Peyer's patch (tissue), 4 donors: ENCODE measurements at places on chromosomes 4 and X. TPM values are rescaled to one million over a fixed set of nuclear protein-coding genes. Genes with fewer than 3 reads are reported as not detected.

GRCh38 chrX:19555236-19555635 lies 39.9 kb upstream of the MAP3K15 start:
- H3K27me3 ChIP-seq = no peaks in the 10 kb centered on the region
- H3K4me3 ChIP-seq = no peak overlapping the region

DNA sequence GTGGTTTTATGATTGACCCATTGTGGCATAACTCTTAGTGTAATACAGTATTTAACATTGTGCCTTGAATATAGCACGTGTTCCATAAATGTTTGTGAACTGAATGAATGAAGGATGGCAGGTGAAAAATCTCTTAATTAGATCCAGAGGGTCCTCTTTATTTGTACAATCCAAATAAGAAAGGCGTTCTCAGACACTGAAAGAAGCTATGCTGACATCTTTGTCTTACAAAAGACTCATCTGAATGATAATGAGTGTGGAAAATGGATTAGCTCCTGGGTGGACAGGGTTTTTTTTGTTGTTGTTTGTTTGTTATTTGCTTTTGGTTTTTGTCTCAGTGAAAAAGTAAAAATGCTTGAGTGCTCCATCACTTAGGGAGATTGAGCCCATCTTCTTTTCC lies 62.7 kb downstream of the NEUROG2 start:
- H3K4me1 ChIP-seq = no peaks in the 10 kb centered on the region
- H3K27ac ChIP-seq = no peak overlapping the region
- no peak for DNase-seq
- no peaks in the 10 kb centered on the region for H3K36me3 ChIP-seq
- no peaks in the 10 kb centered on the region for H3K27me3 ChIP-seq

DNA sequence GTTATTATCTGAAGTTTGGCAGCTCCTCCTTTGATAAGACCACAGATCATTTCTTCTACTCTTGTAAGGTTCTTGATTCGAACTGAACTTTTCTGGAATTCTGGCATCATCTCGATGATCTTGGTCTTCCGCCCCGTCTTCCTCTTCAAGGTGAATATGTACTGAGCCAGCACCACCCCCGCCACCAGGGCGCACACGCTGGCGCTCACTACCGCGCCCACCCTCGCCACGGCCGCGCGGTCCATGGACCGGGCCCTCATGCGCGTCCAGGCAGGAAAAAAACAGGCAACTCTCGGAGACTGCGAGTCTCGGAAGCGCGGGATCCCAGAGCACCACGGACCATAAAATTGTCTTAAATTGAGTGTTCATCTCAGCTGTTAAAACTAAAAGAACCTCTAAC lies 458.4 kb upstream of the NDST3 start:
- no peak overlapping the region for H3K4me3 ChIP-seq
- H3K36me3 ChIP-seq = no peaks in the 10 kb centered on the region
- no peak overlapping the region for H3K27ac ChIP-seq

DNA sequence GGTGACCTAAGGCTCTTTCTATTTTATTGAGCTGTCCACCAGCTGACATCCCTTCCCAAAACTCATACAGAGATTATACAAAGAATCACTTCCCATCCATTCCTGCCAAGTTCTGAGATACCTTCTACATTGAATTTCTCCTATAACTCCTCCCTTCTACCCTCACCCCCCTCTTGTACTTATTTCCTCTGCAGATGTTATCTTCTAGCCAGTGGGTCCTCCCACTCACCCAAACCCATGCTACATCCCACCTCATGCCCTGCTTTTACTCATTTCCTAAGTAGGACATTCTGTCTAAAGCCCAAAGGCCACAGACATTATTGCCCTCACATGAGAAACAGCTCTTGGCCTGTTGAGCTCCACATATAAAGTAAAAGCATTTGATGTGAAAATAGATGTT lies 28.6 kb downstream of the BMX start:
- no peaks in the 10 kb centered on the region for H3K4me1 ChIP-seq
- H3K4me3 ChIP-seq = no peak overlapping the region
- H3K27ac ChIP-seq = no peak overlapping the region
- no peak for DNase-seq

Gene LONRF3
- 10.7 TPM for total RNA-seq

Gene HTRA3
- total RNA-seq = 8.6 TPM

Gene MAGEA4
- not detected for total RNA-seq

Gene TMPRSS11D
- total RNA-seq = not detected

Gene BLOC1S4
- 20.0 TPM for total RNA-seq

- no peaks in the 10 kb centered on the region for H3K27me3 ChIP-seq
- H3K4me1 ChIP-seq = no peaks in the 10 kb centered on the region
- no peaks in the 10 kb centered on the region for H3K36me3 ChIP-seq
- DNase-seq = no peak
- H3K4me3 ChIP-seq = no peak overlapping the region
- H3K27ac ChIP-seq = no peak overlapping the region
Measured at GRCh38 chr4:165124488-165124887, 11.8 kb upstream of the TMEM192 start.

DNA sequence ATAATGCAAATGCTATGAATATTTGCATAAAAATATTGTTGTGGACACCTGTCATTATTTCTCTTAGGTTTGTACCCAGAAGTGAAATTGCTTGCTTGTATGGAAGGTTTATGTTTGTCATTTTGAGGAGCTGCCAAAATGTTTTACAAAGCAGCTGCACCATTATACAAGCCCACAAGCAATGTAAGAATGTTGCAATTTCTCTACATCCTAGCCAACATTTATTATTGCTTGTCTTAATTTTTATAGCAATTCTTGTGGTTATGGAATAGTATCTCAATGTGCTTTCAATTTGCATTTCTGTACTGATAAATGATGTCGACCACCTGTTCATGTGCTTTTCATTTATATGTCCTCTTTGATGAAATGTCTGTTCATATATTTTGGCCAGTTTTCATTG lies 18.7 kb upstream of the RBMX start:
- H3K4me1 ChIP-seq = no peaks in the 10 kb centered on the region
- no peak overlapping the region for H3K4me3 ChIP-seq
- no peaks in the 10 kb centered on the region for H3K27me3 ChIP-seq
- H3K36me3 ChIP-seq = no peaks in the 10 kb centered on the region

DNA sequence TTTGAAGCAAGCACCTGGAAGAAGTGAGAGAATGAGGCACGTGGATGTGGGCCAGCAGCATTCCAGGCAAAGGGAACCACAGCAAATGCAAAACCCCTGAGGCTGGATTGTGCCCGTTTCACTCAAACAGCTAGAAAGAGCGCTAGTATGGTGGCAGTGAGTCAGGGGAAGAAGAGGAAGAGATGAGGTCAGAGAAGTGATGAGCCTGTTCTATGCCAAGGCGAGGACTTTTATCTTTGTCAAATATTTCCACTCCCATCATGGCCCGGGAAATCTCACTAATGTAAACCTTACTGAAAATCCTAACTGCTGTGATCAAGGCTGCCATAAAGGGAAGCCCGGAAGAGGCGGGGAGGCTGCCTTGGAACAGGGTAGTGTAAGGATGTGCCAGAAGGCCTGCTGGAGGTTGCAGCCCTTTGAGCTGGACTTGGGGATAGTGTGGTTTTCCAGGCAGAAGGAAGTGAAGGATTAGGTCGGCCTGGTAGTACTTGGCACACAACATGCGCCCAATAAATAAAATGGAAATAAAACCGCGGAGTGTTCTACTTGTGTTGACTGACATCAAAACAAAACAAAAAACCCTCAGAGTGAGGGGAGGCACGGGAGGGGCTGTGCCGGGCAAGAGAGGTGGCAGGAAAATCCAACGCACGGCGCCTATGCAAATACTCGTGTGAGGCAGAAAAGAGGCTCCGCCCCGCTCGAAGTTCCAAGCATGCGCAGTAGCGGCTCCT lies 1.2 kb upstream of the CDK16 start:
- peaks cover 35% of the 10 kb centered on the region for H3K36me3 ChIP-seq
- H3K4me1 ChIP-seq = peaks cover 11% of the 10 kb centered on the region
- H3K4me3 ChIP-seq = peak overlapping the region; percentile 100
- H3K27ac ChIP-seq = peak overlapping the region; percentile 88
- no peak for DNase-seq

DNA sequence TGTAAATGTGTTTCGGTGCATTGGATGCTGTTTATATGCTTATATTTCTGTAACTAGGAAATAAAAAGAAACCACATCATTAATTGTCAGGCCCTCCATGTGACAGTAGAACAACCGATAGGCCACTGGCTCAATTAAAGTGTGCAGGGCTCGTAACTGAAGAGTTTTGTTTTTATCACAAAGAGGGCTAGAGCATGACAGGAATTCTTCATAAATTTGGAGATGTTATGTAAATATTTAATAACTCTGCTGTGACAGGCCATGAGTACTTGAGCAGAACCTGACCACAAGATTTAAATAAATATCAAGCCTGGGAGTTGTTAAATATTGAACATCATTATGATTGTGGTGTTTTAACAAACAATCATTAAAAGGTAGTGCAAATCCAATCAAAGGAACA lies 55.9 kb downstream of the MID1 start:
- H3K4me1 ChIP-seq = no peaks in the 10 kb centered on the region
- H3K4me3 ChIP-seq = no peak overlapping the region
- no peaks in the 10 kb centered on the region for H3K36me3 ChIP-seq
- H3K27ac ChIP-seq = no peak overlapping the region

GRCh38 chr4:141142423-141142822 lies 9.2 kb upstream of the RNF150 start:
- no peaks in the 10 kb centered on the region for H3K27me3 ChIP-seq
- H3K4me3 ChIP-seq = no peak overlapping the region
- no peak overlapping the region for H3K27ac ChIP-seq
- DNase-seq = no peak
- no peaks in the 10 kb centered on the region for H3K36me3 ChIP-seq
- no peaks in the 10 kb centered on the region for H3K4me1 ChIP-seq

- no peak overlapping the region for H3K27ac ChIP-seq
- no peaks in the 10 kb centered on the region for H3K4me1 ChIP-seq
- no peak for DNase-seq
- no peaks in the 10 kb centered on the region for H3K36me3 ChIP-seq
- H3K27me3 ChIP-seq = no peaks in the 10 kb centered on the region
Measured at GRCh38 chrX:23822397-23822796, 39.4 kb downstream of the SAT1 start.

Gene LANCL3
- 0.88 TPM for total RNA-seq
